Stimulated activated CD8-positive, alpha-beta memory T cell treated with anti-CD3 and anti-CD28 coated beads, Interleukin-7, amount 100 ng/mL, for 1 hour (primary cell): ENCODE measurements at places on chromosomes 12 and 14.

DNA sequence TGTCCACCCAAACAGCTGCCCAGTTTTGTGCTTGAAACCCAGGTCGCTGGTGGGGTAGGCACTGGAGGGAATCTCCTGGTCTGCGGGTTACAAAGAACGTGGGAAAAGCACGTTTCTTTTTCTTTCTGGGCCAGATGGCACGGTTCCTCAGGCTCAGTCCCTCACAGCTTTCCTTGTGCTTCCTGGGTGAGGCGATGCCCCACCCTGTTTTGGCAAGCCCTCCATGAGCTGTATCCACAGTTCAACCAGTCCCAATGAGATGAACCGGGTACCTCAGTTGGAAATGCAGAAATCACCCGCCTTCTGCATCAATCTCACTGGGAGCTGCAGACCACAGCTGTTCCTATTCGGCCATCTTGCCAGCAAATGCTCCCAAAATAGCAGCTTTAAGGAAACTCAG is 51.4 kb upstream of the TMTC2 start:
- DNase-seq, result no peak

DNA sequence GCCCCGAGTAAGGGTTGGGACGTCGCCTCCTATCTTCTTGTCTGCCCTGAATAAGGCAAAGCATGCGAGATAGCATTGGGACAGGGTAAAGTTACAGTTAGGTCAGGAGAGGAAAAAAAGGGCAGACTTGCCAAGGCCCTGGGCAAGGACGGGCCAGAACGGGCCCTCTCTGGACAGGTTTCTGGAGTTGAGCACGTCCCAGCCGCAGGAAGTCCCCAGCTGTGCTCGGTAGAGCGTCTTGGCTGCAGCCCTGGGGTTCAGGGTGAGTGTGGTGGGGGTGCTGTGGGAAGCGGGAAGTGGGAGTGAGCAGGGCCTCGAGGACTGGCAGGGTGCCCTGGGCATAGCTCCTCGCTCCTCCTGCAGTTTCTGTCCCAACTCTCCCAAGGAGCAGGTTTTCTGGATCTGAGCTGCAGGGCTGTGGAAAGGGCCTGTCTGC is 5.4 kb downstream of the RPS6KL1 start:
- no peak for DNase-seq

GRCh38 chr12:72144553-72144952 is 127.6 kb upstream of the TRHDE start:
- no peak for DNase-seq

- no peak for DNase-seq
These were observed 113.4 kb upstream of the SCAF11 start for GRCh38 chr12:46103559-46104383.

GRCh38 chr14:74765721-74766120 is 2.6 kb downstream of the YLPM1 start:
- no peak for DNase-seq

- DNase-seq, result no peak
These were observed 271.6 kb upstream of the RTL1 start for GRCh38 chr14:101174980-101175606.

- no peak for DNase-seq
These were observed 31.6 kb downstream of the WBP11 start for GRCh38 chr12:14771651-14772137.
